ENCODE measurements at places on chromosomes 7 and 10. TPM values are rescaled to one million over a fixed set of nuclear protein-coding genes. Genes with fewer than 3 reads are reported as not detected.

DNA sequence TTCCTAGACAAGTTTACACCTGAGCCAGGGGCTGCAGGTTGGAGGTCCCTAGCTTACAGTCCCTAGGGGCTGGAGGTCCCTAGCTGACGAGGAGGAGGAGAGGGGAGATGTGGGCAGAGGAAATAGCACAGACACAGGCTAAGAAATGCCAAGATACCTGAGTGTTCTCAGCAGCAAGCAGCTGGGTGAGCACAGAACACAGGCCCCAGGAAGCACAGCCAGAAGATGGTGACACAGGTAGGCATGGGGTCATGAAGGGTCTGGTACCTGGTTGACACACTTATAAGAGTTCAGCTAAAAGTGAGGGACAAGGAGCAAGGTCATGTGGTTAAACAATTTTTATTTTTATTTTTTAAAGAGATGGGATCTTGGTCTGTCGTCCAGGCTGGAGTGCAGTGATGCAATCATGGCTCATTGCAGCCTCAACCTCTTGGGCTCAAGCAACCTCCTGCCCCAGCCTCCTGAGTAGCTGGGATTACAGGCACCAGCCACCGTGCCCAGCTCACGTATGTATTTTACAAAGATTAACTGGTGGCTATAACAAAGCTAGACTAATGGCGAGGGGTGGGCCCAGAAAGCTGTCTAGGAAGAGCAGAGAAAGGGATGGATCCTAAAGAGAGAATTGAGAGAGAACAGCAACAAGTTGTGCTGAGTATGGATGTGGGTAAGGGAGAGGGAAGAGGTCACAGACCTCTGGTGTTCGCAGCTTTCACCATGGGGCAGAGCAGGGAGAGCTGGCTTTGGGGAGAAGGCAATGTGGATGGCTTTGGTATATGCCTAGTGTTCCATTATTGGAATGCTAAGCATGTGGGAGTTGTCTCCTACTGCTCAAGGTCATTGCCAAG, 140.3 kb upstream of the KLF14 start:
- DNase-seq, result no peak

The DLX5 gene
- total RNA-seq, result not detected

GRCh38 chr7:80770675-80771081, 132.2 kb downstream of the CD36 start:
- DNase-seq, result no peak

- no peak for DNase-seq
Measured at GRCh38 chr10:112945811-112946210, 4.2 kb upstream of the TCF7L2 start.

- peak; percentile 75 for DNase-seq
Measured at GRCh38 chr7:70042533-70042932, 444.3 kb downstream of the AUTS2 start.

- no peak for DNase-seq
Measured at GRCh38 chr7:87473986-87474385, 1.5 kb downstream of the ABCB4 start.

The ANKRD2 gene
- 1.8 TPM for total RNA-seq

- DNase-seq, result no peak
Measured at GRCh38 chr7:79872176-79872575, 262.5 kb upstream of the GNAI1 start.

DNA sequence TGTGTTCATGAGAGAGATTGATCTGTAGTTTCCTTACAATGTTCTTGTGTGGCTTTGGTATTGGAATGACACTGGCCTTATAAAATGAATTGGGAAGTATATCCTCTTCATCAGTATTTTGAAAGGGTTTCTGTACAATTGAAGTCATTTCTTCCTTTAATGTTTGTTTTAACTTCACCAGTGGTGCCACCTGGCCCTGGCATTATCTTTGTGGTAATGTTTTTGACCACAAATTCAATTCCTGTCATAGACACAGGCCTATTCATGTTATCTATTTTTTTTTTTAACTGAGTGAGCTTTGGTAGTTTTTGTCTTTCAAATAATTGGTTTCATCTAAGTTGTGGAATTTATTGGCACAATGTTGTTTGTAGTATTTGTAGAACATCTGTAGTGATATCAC, 127.7 kb downstream of the CDK14 start:
- DNase-seq, result no peak

- DNase-seq, result peak; percentile 45
Measured at GRCh38 chr7:30159698-30160143, 24.9 kb downstream of the MTURN start.

GRCh38 chr10:112875476-112876267, 74.4 kb upstream of the TCF7L2 start:
- peak; percentile 89 for DNase-seq
